ENCODE measurements at places on chromosomes 12 and 14.
A peak's percentile ranks its signal among the peaks of the same experiment; 100 is the strongest.

DNA sequence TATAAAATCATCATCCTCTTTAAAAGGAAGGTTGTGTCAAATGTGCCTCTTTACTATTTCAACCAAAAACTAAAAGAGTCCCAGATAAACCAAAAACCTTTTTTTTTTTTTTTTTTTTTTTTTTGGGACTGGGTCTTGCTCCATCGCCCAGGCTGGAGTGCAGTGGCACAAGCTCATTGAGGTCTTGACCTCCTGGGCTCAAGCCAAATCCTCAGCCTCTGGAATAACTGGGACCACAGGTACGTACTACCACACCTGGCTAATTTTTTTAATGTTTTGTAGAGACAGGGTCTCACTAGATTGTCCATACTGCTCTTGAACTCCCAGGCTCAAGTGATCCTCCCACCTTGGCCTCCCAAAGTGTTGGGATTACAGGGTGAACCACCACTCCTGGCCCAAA is 16.4 kb upstream of the SELPLG start:
- no peak for DNase-seq

- DNase-seq, result no peak
Observed at GRCh38 chr14:65790172-65790815, 377.8 kb downstream of the FUT8 start.

DNA sequence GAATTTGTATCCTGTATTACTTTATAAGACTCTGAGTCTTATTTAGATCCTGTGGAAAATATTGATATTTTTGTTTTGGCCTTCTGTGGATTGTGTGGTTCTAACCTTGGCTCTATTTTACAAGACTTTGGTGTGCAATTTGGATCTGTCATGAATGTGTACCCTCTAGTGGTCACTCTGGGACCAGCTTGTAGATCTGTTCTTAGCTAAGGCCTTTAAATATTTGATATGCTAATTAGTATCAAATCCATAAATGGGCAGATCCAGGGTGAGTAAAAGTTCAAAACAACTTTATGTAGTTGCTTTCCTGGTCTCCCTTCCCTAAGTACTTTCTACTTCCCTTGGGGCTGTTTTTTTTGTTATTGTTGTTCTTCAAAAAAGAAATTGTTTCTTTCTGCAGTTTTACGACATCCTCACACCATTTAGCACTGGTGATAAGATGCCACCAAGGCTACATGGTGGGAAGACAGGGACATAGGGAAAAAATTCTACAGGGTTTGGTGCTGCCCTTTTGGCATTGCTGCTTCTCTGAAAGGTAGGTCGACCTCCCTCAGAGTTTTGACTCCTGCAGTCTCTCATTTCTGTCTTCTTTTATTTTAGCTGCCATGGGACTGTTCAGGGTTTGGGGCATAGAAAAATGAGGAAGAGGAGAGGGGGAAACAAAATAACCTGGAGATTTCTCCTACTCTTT is 238.5 kb downstream of the GPHN start:
- peak; percentile 63 for DNase-seq

DNA sequence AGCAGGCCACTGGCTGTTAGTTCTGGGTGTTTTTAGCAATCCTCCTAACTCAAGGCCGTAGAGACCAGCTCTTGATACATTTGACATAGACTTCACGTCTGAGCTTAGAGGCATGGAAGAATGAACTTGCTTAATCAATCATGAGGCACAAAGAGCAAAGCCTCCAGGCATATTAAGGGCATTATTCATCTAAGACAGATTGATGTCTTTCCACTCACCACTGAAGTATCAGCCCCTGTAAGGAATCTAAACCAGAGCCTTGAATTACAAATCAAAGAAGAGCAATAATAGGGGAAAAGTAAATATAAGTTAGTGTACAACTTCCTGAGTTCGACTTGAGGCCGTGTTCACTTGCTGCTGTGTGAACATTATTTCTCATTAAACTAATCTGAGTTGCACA is 1470.7 kb downstream of the AACS start:
- no peak for DNase-seq

- DNase-seq, result no peak
Observed at GRCh38 chr12:114780746-114781399, 96.9 kb upstream of the TBX3 start.

Measured in GM12865 (cell line).